ENCODE measurements at places on chromosomes 16 and 17.

DNA sequence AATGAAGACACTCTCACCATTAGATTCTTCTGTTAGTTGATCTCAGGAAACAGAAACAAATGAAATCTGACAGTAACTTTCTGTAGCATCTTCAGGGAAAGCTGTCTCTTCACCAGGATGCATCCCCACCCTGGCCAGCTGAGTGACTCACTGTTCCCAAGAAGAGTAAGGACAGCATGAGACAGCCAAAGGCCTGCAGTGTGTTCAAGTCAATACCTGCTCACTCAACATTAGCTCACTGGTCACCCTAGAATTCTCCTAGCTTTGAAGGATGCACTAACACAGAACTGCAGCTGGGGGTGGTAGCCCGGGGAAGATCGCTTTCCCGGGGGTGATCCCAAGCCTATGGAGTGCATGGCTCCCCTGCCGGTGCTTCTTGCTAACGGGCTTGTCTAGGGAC, 28.2 kb upstream of the CLEC18B start:
- DNase-seq = no peak

DNA sequence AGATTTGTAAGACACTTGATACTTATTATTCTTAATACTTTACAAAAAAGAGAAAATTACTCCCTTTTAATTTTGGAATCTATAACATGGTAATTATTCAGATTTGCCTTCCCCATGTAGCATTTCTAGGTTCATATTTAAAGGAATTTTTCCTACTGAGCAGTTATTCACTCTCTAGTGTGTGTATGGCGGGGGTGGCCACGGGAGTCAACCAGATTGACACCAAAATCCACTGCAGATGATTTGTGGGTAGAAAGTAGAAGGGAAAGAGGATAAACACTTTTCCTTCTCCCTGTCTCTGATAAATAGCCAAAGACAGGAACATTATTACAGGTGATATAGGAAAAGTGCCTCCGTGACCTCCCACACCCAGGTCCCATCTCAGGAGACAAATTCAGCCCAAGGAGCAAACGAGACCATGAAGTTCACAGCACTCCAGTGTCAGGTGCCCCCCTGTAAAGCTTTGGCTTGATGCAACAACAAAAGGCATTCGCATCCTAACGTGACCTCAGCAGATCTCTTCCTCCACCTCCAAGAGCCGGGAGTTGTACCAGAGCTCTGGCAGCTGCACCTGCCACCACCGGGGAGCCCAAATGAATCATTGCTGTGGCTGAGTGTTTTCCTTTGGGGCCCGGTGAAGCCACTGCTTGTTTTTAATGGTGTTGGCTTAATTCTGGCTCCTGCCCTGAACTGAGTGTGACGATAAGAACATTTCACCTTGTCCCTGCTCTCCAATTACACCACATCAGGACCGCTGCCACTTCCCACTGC, 92.7 kb upstream of the NOL11 start:
- DNase-seq = no peak

DNA sequence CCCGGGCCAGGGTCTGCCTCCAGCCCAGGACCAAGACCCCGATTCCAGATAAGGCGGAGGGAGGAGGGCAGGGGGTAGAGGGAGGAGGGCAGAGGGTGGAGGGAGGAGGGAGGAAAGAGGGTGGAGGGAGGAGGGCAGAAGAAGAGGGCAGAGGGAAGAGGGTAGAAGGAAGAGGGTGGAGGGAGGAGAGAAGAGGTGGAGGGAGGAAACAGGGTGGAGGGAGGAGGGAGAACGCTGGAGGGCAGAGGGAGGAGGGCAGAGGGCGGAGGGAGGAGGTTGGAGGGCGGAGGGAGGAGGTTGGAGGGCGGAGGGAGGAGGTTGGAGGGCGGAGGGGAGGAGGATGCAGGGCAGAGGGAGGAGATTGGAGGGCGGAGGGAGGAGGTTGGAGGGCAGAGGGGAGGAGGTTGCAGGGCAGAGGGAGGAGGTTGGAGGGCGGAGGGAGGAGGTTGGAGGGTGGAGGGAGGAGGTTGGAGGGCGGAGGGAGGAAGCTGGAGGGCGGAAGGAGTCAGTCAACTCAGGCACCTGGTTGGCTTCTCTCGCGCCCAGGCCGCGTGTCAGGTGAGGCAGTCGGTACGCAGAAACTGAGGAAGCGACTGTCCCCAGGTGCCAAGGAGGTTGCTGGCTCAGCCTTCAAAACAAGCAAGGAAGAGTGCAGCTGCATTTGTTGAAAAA, 65.2 kb downstream of the KLHDC4 start:
- DNase-seq = no peak

DNA sequence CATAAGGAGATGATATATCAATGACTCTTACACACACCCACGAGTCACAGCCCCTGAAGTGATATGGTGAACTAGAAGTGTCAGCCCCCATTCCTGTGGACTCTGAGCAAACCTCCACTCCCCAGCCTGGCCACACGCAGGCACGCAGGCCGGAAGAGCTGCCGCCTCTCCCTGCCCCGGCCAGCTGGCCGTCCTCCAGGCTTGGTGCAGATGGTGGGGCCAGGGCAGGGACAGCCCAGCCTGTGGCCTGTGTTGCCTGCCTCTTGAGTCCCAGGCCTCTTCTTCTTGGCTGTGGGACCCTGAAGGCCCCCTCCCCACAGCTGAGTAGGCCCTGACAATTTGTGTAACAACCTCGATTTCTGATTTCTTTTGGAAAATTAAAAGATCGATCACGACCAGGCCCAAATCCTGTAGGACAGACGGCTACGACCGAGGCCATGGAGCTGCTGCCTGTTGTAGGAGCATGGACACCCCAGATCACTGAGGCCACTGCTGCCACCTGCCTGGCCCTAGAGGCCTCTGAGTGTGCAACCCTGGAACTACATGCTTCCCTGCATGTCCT, 10.0 kb upstream of the MPRIP start:
- DNase-seq = no peak

DNA sequence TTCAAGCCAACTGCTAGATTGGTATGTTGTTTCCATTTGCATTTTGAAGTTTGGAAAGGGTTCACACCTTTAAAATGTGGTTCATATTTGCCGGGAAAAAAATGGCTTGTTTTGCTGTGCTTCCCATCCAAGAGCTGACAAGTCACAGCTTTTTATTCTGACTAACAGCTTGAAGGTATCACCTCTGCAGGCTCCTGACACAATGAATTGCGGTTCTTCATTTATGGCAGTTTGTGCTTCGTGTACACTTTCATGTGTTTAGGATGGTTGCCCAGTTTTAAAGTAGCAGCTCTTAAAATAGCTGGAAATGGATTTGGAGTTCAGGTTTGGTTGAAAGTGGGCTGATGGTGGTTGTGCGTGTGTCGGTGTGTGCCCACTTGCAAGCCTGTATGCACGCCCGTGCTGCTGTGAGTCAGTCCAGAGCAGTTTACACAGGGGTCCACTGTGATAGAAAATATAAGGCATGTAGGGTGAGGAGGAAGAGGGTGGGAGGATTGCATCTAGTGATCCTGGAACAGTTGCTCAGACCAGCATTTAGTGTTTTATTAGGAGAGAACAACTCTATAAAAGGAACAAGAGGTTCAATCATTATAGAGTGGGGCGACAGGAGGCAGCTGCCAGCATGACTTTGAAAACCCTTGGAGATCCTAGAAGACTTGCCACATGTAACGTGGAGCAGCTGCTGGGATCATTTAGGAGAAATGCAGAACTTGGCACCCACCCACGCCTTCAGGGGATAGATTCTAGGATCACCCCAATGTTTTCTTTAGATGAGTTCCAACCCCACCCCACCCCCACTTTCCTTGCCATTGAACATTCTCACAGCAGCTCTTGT, 108.0 kb upstream of the TBX2 start:
- DNase-seq = no peak

GRCh38 chr17:66016231-66016630, 175.7 kb downstream of the CEP112 start:
- DNase-seq = no peak

DNA sequence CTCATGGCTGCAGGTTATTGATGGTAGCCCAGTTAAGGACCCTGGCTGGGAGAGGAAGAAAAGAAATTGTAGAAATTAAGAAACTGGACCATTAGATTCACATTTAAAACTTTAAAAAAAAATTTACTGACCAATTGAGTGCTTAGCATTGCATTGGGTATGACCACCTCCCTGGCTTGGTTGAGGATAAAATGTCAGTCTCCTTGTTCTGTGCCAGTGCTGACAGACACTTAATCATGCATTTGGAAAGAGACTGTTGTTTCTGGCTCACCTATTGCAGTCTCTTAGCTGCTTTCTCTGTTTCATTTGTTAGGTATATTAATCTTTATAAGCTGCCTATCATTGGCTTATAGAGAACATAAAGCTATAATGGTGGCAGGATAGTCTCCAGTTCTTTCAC, 1.7 kb downstream of the MYH1 start:
- DNase-seq = no peak

DNA sequence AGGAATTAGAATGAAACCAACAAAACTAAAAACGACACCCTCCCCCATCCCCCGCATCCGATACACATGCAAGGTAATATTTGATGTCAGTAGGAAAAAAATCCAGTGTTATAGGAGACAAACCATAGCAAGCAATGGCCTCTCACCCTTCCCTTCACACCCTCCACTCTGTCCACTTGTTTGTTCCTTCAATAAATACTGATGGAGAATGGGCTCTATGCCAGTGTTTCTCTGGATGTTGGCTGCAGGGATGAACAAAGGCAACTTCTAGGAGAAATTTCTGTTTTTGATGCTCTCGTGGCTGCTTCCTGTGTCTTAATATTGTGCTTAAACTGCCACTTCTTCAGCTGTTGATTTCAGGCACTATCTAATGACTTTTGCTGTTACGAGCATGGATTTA, 98.8 kb downstream of the WWOX start:
- no peak for DNase-seq

DNA sequence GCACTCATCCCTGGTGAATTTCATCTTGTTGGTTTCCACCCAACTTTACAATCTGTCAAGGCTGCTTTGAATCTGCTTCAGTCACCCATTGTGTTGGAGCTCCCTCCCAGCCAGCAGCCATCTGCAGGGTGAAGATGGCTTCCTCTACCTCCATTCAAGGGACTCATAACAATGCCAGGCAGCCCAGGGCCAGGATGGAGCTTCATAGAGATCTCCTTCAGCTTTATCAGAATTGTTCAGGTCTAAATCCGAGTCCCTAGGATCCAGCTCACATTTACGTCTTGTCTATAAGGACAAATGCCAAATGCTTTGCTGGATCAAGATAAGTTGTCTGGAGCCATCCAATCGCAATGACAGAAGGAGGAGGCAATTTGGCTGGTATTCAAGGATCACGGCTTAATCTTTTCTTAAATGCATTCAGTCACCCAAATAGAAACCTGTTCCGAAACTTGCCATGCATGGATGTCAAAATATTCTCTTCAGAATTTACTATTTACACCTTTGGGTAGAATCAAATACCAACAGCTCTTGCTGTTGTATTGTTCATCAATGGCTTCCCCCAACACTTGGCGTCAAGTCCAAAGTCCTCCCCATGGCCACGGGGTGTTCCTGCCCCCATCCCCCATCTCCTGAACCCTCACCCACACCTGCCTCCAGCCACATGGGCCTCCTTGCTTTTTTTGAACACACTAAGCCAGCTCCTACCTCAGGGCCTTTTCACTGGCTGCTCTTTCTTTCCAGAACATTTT, 3.8 kb upstream of the FAM171A2 start:
- DNase-seq = no peak

DNA sequence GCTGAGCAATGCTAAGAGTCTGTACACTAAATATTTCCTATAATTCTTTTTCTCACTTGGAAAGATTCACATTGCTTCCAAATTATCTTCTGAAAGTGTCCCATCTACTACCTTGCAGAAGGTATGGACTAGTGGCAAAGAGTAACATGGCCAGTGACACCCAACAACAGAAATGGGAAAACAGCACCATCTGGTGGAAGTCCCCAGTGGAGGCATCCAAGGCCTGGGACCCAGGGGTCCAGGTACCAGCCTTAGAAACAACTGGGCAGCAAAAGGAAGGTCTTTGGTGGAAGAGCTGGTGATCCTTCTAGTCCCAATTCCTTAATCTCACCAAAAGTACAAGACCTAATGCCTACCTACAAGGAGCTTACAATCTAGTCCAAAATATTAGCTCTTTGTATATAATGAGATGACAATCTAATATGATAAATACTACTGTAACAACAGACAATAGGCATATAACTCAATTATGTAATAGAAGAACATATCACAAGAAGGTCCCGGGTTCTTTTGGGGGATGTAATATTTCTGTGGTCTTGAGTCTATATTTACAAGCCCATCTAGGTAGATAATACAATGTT, 55.3 kb downstream of the SKAP1 start:
- DNase-seq = no peak

DNA sequence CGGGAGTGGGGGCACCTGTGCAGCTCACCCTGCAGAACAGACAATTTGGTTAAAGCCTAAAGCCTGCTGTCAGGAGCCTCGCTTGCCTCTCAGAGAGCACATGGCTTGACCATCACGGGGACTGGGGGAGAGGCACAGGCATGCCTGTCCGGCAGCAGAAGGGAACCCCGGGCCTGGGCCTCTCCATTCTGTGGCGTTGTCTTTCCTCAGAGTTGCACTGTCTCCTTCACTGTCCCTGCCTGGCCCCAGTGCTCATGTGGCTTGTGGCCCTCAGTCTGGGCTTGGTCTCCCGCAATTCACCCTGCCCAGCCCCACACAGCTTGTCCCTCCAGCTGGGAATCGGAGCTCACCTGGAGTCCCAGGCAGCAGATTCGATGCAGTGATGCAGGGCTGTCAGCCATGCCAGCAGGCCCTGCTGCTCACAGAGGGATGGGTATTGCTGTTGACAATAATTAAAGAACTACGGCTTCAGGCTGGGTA, 189.9 kb downstream of the SEC14L1 start:
- no peak for DNase-seq

DNA sequence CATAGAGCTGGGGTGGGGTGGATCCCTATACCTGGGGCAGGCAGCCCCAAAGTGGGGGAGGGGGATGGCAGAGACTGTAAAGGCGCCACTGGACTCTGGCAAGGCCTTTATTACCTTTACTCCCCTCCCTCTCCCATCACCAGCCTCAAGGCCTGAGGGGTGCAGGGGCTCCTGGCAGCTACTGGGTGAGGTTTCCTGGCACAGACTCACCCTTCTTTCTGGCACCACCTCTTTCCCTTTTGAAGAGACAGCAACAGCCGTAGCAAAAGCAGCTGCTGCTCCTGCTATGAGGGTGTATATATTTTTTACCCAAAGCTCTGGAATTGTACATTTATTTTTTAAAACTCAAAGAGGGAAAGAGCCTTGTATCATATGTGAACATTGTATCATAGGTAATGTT, 17.6 kb downstream of the RAPGEFL1 start:
- DNase-seq = no peak

- no peak for DNase-seq
Observed at GRCh38 chr16:49620158-49620868, 235.6 kb downstream of the ZNF423 start.

DNA sequence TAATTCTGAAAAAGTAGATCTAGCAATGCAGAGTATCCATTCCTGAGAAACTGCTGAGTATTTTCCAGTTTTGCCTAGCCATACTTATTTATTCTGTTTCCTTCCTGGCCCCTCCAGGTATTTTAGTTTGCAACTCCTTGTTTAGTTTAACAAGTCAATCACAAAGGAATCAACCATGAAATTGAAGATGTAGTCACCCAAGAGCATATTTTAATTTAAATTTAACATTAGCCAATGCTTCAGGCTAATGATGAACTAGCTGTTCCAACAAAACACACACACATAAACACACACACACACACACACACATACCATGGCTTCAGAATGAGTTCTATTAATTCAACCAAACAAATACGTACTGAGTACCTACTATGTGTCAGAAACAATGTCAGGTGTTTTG, 332.8 kb upstream of the ERCC4 start:
- no peak for DNase-seq

All from activated CD8-positive, alpha-beta memory T cell treated with anti-CD3 and anti-CD28 coated beads for 1 hour (primary cell).